Kidney (tissue), 22 donors: ENCODE measurements at places on chromosomes 7 and 10. TPM values are rescaled to one million over a fixed set of nuclear protein-coding genes. Genes with fewer than 3 reads are reported as not detected.

SORCS1 gene
- total RNA-seq: 0.76 TPM

OR6B1 gene
- not detected for total RNA-seq

HOGA1 gene
- 28.8 TPM for total RNA-seq

DNA sequence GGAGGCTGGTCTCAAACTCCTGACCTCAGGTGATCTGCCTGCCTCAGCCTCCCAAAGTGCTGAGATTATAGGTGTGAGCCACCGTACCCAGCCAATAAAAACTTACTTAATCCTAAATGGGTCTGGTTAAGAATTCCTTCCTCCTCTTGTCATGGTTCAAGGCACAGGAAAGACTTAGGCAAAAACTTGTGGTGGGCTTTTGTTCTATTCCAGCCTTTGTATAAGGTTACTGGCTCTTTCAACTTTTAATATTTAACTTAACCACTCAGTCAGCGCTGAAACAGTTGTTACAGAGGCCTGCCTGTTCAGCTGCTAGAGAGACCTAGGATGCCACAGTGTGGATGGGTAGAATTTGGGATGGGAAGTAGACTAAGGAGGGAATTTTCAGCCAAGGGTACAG, 28.1 kb upstream of the GARS1 start:
- H3K36me3 ChIP-seq: peaks cover 7% of the 10 kb centered on the region
- peak overlapping the region; percentile 21 for H3K27ac ChIP-seq
- no peak for DNase-seq
- no peaks in the 10 kb centered on the region for H3K27me3 ChIP-seq
- H3K4me3 ChIP-seq: no peak overlapping the region
- H3K4me1 ChIP-seq: peaks cover 3% of the 10 kb centered on the region

GRCh38 chr7:150568714-150569113, 1.5 kb downstream of the GIMAP4 start:
- no peak overlapping the region for H3K27ac ChIP-seq

DNA sequence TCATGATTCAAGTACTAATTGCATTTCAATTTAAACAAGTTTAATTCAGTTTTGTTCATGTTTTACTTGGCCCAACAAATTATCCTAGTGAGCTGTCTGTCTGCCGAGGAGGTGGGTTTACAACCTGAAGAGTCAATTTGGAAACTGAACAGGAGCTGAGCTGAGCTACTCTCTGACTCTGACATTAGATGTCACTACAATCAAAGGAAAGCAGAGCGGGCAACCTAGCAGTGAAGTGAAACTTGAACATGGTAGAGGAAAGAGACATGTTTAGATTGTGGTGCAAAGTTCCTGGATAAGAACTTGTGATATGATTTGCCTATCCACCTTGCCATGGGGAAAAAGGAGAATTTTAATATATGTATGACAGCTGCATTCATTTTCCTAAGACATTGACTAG, 9.6 kb upstream of the AGR3 start:
- H3K27me3 ChIP-seq: no peaks in the 10 kb centered on the region
- H3K36me3 ChIP-seq: no peaks in the 10 kb centered on the region
- no peak for DNase-seq

DNA sequence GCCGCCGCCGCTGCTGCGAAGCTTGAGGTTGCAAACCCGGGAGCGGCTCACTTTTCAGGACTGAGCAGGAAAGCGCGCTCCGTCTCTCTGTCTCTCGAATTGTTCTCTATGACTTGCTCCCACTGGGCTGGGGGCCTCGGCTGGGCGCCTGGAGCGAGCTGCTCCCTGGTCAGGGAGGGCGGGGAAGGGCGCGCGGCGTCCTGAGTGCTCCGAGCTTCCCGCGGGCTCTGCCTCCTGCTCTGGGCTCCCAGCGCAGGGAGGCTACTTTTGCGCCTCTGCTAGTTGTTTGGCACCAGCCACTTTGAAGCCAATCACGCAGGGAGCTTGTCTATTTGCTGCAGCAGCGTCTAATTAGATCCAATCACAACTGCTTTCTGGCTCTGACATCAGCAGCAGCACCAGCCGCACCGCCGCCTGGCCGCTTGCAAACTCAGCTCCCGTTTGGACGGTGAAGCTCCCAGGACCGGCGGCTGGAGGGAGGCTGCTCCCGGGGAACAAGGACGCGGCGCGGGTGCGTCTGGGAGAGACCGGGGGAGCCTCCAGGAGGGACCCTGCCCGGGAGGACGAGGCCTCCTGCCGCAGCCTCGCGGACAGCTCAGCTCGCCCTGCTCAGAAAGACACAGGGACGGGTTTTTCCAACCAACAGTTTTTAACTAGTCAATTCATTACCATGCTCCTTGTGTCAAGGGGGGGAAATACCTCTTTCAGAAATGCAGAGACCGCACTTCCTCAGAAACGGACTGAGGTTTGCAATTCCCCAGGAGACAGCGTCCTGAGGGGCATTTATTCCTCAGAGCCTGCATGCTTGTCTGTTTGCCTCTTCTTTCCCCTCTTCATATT, at the start of gene ADARB2:
Gene ADARB2, minus strand, starts transcription at position 304 of the 840 bp plus-strand sequence.
- H3K27me3 ChIP-seq: peaks cover 33% of the 10 kb centered on the region
- no peak within 1 kb of the TSS for H3K4me3 ChIP-seq
- no peaks in the 10 kb centered on the region for H3K4me1 ChIP-seq
- no peak within 1 kb of the TSS for H3K27ac ChIP-seq
- peak; percentile 86 for DNase-seq
- H3K36me3 ChIP-seq: no peaks in the 10 kb centered on the region

- peak; percentile 65 for DNase-seq
- H3K36me3 ChIP-seq: peaks cover 3% of the 10 kb centered on the region
- no peaks in the 10 kb centered on the region for H3K27me3 ChIP-seq
Observed at GRCh38 chr7:6166443-6166891, 106.0 kb downstream of the CYTH3 start.

- H3K4me1 ChIP-seq: peaks cover 2% of the 10 kb centered on the region
Observed at GRCh38 chr10:21161647-21162046, 264.5 kb upstream of the NEBL start.

DNA sequence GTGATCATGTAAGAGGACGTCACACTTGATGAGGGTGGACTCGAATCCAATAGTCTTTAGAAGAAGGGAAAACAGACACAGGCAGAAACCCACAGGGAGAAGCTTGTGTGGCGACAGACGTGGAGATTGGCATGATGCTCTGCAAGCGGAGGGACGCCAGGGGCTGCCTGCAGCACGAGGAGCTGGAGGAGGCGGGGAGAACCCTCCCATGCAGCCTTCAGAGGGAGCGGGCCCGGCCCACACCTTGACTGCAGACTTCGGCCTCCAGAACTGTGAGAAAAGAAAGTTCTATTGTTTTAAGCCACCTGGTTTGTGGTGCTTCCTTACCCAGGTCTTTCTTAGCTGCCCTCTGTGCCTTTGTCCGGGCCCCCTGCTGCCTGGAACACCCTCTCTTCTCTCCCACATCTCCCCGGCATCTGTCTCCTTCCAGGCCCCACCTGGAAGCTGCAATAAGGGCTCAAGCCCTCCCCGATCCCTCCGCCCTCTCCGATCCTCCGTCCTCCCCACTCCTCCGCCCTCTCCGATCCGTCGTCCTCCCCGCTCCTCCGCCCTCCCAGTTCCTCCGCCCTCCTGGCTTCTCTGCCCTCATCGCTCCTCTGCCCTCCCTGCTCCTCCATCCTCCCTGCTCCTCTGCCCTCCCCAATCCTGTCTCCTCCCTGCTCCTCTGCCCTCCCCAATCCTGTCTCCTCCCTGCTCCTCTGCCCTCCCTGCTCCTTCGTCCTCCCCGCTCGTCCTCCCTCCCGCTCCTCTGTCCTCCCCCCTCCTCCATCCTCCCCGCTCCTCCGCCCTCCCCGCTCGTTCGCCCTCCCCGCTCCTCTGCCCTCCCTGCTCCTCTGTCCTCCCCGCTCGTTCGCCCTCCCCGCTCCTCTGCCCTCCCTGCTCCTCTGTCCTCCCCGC, 17.4 kb upstream of the PRKAG2 start:
- no peak overlapping the region for H3K4me3 ChIP-seq
- peaks cover 2% of the 10 kb centered on the region for H3K27me3 ChIP-seq
- no peaks in the 10 kb centered on the region for H3K4me1 ChIP-seq
- peak; percentile 31 for DNase-seq
- H3K27ac ChIP-seq: no peak overlapping the region

GRCh38 chr10:79602953-79603352, 7.8 kb upstream of the SFTPA1 start:
- H3K36me3 ChIP-seq: no peaks in the 10 kb centered on the region
- H3K4me3 ChIP-seq: no peak overlapping the region
- no peak overlapping the region for H3K27ac ChIP-seq
- H3K4me1 ChIP-seq: no peaks in the 10 kb centered on the region
- H3K27me3 ChIP-seq: no peaks in the 10 kb centered on the region

GRCh38 chr7:121603886-121604285, 207.8 kb upstream of the FAM3C start:
- H3K36me3 ChIP-seq: no peaks in the 10 kb centered on the region
- DNase-seq: no peak
- no peaks in the 10 kb centered on the region for H3K27me3 ChIP-seq

DNA sequence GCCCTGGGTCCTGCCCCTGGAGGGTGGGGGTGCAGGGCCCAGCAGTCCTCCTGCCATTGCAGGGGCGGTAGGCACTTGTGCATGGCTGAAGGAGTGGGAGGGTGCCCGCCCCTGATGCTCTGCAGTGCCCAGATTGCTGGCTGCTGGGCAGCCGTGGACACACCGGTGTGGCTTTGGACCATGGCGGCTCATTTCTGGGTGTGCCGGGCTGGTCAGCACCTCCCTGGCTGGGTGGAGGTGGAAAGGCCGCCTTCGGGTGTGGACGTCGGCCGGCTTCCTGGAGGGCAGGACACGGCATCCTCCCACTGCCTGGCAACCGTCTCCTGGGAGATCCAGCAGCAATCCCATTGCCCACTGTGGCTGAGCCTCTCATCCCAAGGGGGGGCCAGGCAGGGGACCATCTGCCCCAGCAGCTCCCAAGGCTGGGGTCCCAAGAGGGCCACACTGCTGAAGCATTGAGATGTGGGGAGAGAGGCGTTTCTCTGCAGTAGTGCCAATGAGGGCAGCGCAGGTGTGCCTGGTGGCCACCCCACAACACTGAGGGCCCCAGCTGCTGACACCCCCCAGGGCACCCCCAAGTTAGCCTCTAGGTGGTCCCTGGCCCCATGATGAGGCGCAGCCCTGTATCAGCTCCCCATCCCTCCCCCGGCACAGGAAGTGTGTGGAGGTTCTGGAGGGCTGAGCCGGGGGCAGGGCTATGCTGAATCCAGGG, 12.9 kb downstream of the TTYH3 start:
- no peak overlapping the region for H3K4me3 ChIP-seq
- H3K27ac ChIP-seq: no peak overlapping the region
- no peak for DNase-seq
- H3K4me1 ChIP-seq: peaks cover 31% of the 10 kb centered on the region

GRCh38 chr10:63421591-63421990, 44.2 kb downstream of the JMJD1C start:
- H3K4me3 ChIP-seq: no peak overlapping the region
- H3K36me3 ChIP-seq: no peaks in the 10 kb centered on the region
- no peaks in the 10 kb centered on the region for H3K4me1 ChIP-seq
- no peak overlapping the region for H3K27ac ChIP-seq
- no peak for DNase-seq

GRCh38 chr7:106109521-106110237, 2.4 kb downstream of the SYPL1 start:
- H3K4me1 ChIP-seq: no peaks in the 10 kb centered on the region
- no peaks in the 10 kb centered on the region for H3K36me3 ChIP-seq
- no peak for DNase-seq
- H3K27ac ChIP-seq: peak overlapping the region; percentile 3

- DNase-seq: no peak
- no peak overlapping the region for H3K4me3 ChIP-seq
- no peaks in the 10 kb centered on the region for H3K27me3 ChIP-seq
Observed at GRCh38 chr7:51060536-51060935, 256.1 kb downstream of the COBL start.

DNA sequence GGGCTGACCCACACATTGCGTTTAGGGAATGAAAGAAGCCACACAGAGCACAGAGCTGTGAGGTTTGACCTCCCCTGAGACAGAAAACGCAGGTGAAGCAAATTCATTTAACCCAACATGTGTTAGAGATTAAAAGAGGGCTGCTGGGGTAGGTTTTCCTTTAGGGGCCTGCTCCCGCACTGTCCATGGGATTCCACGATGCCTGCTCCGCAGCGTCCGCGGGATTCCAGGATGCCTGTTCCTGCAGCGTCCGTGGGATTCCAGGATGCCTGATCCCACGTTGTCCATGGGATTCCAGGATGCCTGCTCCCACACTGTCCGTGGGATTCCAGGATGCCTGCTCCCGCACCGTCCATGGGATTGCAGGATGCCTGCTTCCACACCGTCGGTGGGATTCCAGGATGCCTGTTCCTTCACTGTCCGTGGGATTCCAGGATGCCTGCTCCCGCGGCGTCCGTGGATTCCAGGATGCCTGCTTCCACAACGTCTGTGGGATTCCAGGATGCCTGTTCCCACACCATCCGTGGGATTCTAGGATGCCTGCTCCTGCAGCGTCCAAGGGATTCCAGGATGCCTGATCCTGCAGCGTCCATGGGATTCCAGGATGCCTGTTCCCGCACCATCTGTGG, 78.7 kb downstream of the VIPR2 start:
- no peaks in the 10 kb centered on the region for H3K36me3 ChIP-seq
- H3K27me3 ChIP-seq: no peaks in the 10 kb centered on the region
- DNase-seq: no peak
- H3K27ac ChIP-seq: no peak overlapping the region

DNA sequence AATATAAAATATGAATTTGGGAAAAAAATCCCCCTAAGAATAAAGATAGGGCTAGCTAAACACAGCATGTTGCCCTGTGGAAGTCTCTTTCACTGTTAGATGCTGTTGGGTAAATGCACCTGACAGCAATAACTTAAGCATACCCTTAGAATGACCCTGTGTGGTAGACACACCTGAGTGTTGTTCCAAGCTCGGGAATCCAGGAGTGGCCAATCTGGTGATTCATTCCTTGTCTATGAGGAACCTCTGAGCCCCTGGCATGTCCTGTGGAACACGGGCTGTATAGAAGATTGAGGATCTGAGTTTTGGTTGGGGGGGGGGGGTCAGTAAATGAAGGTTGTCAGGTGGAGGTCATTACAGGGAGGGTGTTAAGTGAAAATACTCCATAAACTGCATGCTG, 730.0 kb upstream of the IGFBP3 start:
- no peaks in the 10 kb centered on the region for H3K4me1 ChIP-seq
- no peak overlapping the region for H3K27ac ChIP-seq
- H3K27me3 ChIP-seq: no peaks in the 10 kb centered on the region
- peak; percentile 9 for DNase-seq

DNA sequence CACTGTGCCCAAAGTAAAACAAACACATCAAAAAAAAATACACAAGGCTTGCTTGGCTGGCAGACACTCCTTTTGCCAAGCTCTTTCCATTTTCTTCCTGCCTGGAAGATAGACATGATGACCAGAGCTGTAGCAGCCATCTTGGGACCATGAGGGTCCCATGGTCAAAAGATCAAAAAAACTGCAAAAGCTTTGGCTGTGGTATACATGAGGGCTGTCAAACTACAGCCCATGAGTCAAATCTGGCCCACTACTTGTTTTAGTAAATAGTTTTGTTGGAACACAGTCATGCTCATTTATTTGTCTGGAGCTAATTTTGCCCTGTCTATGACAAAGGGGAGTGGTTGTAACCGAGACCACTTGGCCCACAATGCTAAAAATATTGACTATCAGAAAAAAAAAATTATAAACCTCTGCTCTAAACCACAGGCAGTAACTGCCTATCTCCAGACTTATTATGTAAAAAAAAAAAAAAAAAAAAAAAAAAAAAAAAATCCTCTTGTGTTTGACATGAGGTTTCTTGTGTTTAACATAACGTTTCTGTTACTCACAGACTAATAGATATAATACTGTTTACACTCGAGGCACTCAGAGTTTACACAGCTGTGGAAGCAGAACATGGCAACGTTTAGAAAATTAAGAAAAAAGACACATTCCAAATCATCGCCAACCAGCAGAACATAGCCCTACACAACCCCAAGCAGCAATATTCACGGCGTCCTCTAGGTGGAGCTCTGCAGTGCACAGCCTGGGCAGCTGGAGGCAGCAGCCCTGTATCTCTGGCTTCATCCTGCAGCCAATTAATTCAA, 36.9 kb downstream of the ASB13 start:
- no peak overlapping the region for H3K27ac ChIP-seq
- H3K36me3 ChIP-seq: no peaks in the 10 kb centered on the region
- peak; percentile 85 for DNase-seq
- no peak overlapping the region for H3K4me3 ChIP-seq
- H3K27me3 ChIP-seq: no peaks in the 10 kb centered on the region
- peaks cover 19% of the 10 kb centered on the region for H3K4me1 ChIP-seq
